Daoy (cell line): ENCODE measurements at places on chromosomes 13 and 19. TPM values are rescaled to one million over a fixed set of nuclear protein-coding genes. Genes with fewer than 3 reads are reported as not detected.

The CNFN gene
- total RNA-seq, result 2.0 and 5.8 TPM in 2 replicates

The MAP3K10 gene
- 10.0 and 10.9 TPM in 2 replicates for total RNA-seq

The CBLC gene
- total RNA-seq, result not detected in 2 replicates

The RXFP2 gene
- total RNA-seq, result not detected in 2 replicates

The ZNF491 gene
- total RNA-seq, result 0.23 and 5.3 TPM in 2 replicates

The ICAM3 gene
- total RNA-seq, result 1.4 and 5.4 TPM in 2 replicates

DNA sequence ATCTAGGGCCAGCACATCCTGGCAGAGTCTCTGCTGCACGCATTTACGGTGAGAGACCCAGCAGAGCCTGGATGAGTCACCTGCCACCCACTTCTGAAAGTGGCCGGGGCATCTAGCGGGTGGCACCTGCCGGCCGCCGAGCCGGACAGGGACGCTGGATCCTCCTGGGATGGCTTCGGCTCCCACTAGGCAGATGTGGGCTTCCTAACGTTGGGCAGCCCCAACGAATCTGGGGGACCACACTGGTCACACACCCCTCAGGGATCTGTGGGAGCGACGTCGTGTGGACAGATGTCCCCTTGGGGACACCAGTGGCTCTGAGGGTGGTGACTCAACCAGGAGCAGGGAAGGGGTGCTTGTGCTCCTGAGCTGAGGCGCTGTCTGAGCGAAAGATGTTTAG lies 32.2 kb downstream of the TMEM255B start:
- no peak for DNase-seq

- DNase-seq, result no peak
Measured at GRCh38 chr13:46604226-46604990, 51.4 kb downstream of the LRCH1 start.

GRCh38 chr13:41682766-41683165 lies 225.4 kb downstream of the RGCC start:
- DNase-seq, result no peak

DNA sequence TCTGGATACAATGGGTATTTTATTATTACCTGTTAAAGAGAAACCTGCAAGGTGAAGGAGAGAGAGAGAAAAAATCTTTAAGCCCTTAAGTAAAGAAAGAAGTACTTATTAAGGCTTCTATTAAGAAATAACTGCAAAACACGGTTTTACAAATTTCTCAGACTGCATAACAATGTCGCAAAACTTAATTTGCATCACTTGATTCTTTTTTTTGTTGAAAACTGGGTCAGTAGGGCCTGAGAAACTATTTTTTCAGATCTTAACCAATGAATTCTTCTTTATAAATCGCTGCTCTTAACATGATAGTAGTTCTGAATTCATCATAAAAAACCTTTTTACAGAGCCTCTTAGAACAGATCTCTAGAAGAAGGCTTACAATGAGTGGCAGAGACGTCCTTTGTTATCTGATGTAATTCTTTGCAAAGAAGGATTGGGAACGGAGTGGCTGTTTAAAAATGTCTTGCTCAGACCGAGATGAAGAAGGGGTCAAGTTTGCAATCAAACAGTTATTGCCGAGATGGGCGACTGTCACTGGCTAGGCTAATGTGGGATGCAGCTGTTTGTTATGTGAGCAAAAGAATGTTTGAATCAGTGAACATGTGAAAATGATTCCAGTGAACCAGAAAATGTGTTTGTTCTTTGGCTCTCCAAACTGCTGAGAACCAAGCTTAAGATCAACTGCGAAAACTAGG lies 76.3 kb downstream of the ZNF536 start:
- no peak for DNase-seq

- DNase-seq, result no peak
Measured at GRCh38 chr13:99315186-99315585, 8.0 kb upstream of the GPR183 start.

- no peak for DNase-seq
Measured at GRCh38 chr13:103081435-103081834, 15.2 kb upstream of the SLC10A2 start.

GRCh38 chr13:64186071-64186470 lies 2770.4 kb upstream of the PCDH20 start:
- no peak for DNase-seq

GRCh38 chr13:30971575-30971974 lies 39.1 kb downstream of the TEX26 start:
- peak; percentile 6 for DNase-seq
